EH (cell line): ENCODE measurements at places on chromosomes 3 and 15.
A peak's percentile ranks its signal among the peaks of the same experiment; 100 is the strongest.

DNA sequence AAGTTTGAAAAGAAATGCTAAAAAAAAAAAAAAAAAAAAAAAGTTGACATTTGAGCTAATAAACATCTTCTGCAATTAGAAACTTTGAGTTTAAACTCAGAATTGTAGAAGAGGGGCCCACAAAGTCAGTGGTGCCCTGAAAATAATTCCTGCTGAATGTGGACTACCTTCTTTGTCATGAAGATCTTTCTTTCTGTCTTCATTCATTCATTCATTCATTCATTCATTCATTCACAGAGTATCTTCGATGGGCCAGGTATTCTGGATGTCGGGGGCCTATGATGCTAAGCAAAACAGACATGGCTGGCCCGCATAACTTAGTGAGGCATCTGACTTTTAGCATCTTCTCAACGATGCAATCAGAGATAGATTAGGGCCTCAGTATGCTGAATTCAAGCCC lies 24.6 kb downstream of the ETV5 start:
- DNase-seq, result no peak

DNA sequence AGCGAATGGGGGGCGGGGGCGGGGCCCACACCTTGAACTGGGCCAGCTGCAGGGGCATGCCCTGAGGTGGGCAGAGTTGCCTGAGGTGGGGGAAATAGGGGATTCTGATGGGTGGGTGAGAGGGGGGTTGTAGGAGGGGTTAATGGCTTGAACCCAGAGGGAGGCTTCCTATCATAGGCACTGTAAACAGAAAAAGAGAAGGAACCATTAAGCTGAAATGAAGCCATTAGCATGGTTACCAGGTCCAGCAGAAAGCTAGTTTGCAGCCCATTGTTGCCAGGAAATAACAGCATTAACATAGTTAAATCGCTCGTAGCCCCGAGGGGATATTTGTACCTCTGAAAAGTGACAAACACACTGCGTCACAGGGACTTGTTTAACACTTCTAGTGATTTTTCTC lies 29.0 kb downstream of the ETV5 start:
- no peak for DNase-seq

- no peak for DNase-seq
Measured at GRCh38 chr3:128328546-128329458, 137.9 kb downstream of the DNAJB8 start.

- DNase-seq, result no peak
Measured at GRCh38 chr15:49306551-49306950, 116.5 kb upstream of the FGF7 start.

- peak; percentile 60 for DNase-seq
Measured at GRCh38 chr15:77606142-77607034, 26.3 kb downstream of the LINGO1 start.

DNA sequence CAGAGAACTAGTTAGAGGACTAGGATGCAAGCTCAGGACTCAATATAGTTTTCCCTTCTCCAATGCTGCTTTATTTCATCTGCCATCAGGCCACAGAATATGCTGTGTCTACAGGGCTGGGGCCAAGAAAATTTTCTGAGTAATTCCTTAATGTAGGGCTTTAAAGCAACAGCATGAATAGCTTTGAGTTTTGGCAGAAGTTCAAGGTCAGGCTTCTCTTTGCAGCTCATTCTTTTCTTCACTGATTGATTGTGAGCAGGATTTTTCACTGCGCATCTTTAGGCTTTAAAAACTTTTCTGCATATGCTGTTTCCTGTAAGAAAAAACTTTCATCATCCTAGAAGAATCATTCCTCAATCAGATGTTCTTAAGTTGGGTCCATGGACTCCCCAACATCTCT lies 4.6 kb downstream of the TMEM108 start:
- peak; percentile 3 for DNase-seq

- peak; percentile 52 for DNase-seq
Measured at GRCh38 chr15:50675535-50676144, 11.0 kb downstream of the TRPM7 start.

DNA sequence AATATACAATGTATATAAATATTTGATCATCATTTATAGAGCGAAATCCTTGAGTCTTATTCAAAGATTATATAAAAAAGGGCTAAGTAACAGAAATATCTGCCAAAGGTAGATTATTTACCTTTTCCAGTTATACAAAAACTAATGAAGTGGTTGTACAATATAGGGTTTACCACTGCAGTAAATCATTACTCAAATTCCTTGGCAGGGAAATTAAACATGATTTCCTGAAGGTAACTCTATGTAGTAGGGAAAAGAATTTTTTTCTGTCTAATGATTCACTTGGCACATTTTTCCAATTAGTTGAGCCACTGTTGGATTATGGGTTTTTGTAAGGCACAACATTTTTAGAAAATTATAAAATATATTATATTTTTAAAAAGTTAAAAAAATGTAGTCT lies 129.6 kb downstream of the NR2F2 start:
- DNase-seq, result no peak

GRCh38 chr3:58020783-58021071 lies 12.5 kb downstream of the FLNB start:
- no peak for DNase-seq

DNA sequence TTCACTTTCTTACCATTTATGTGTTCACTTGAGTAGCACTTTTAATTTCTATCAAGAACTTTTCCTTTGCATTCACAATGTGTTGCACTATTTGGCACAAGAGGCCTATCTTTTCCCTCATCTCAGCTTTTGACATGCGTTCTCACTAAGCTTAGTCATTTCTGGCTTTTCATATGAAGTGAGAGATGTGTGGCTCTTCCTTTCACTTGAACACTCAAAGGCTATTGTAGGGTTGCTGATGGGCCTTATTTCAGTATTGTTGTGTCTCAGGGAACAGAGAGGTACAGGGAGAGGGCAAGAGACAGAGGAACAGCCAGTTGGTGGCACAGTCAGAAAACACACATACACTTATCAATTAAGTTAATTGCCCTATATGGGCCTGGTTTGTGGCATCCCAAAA lies 127.4 kb upstream of the MLF1 start:
- no peak for DNase-seq

- DNase-seq, result peak; percentile 61
Measured at GRCh38 chr15:43775411-43775965, 1.3 kb downstream of the ELL3 start.

DNA sequence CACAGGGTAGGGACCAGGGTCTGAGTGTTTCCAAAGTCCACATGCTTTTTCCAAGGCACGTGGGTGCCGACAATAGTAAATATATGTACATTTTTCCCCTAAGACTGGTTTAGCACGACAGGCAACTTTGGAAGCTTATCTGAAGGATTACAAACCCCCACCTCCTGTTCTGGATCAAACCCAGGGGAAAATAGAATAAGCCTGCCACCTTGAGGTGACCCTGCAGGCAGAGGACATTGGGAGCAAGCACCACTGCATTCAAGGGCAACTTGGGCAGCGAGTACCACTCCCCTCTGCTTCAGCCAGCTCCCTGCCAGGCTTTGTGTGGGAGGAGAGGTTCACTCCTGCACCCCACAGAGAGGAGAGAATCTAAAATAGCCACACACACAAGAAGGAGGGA lies 44.8 kb downstream of the KBTBD12 start:
- peak; percentile 38 for DNase-seq
